Keratinocyte (primary cell): ENCODE measurements at places on chromosomes 16 and 17. TPM values are rescaled to one million over a fixed set of nuclear protein-coding genes. Genes with fewer than 3 reads are reported as not detected.

DNA sequence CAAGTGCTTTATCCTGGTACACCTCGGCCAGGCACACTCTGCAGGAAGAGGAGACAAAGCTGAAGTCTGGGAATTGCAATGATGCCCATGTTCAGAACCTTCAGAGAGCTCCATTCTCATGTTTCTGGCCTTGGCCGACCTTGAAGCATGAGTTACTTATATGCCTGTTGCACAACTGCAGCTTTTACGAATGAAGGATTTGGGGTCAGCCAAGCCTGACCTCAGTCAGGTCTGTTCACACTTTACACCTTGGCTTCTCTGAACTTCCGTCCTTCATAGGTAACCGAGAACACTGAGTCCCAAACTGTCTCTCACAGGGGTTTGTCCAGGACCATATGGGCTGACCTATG, 66.7 kb downstream of the GTF3C1 start:
- no peak for DNase-seq

DNA sequence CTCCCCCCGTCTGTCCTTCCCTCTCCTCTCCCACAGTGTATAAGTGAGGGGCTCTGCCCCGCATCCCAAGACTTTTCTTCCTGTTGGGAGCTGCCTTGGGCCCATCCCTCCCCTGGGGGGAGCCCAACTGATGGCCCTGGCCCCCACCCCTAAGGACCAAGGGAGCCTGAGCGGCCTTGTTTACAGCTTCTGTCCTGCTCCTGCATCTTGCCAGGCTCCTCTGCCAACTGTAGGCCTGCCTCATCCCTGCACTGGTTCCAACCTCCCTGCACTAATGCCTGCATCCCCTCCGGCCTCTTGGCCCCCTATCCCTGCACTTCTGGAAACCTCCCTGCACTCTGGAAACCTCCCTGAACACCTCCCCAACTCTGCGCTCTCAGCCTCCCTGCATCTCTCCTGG, 1.4 kb upstream of the PAGR1 start:
- no peak for DNase-seq

- DNase-seq, result no peak
These were observed 6.9 kb upstream of the WDR59 start for GRCh38 chr16:74991593-74992403.

DNA sequence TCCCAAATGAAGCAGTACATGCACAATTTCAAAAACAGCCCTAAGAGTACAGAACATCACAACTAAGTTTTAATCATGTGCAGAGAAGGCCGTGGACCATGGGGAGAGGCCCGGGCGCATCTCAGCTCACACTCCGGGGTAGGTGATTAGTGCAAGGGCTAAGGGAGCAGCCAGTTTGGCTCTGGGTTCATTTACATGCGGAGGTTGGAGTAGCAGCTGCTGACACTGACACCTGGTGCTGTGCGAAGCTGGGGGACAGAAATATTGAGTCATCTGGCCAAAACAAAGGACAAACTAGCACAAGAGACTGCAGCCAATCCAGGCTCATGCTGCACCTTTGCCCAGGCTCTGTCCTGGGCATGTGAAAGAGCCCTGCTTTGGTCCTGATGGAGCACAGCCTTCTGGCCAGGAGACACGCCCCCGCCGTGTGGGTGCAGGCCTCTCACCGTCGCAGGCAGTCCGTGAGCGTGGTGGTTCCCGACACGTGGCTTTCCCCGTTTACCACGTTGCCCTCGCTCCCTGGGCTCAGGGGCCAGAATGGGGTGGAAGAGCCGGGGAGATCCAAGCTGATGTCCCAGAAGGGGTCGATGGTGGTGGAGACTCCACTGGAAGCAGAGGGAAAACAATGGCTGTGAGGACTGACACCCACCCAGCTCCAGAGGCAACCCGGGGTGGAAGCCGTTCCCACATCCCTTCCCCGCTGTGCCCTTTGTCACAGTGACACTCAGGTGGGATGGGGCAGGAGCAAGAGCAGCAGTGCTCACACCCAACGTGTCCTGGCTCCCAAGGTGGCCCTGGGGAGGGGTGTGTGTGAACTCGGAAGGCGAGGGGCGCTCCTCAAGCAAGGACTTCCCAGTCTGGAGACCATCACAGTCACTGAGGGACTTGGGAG, 31.9 kb downstream of the USP22 start:
- no peak for DNase-seq

DNA sequence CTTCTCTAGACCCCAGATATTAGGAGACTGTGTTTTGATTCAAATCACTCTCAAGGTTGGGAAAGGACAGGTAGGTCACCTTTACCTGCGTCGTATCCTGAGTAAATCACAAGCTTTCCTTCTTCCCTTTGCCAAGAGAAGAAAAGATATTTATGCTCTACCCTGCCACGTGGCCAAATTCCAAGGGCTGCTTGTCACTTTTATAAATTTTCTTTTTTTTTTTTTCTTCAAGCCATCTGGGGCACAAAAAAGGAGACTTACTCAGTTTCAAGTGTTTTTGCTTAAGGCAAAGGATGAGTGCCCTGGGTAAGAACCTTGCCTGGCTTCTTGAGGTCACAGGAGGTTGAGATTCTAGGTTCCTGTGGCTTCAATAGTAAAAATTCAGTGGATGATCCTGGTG, 285.1 kb downstream of the TMEM114 start:
- no peak for DNase-seq

DNA sequence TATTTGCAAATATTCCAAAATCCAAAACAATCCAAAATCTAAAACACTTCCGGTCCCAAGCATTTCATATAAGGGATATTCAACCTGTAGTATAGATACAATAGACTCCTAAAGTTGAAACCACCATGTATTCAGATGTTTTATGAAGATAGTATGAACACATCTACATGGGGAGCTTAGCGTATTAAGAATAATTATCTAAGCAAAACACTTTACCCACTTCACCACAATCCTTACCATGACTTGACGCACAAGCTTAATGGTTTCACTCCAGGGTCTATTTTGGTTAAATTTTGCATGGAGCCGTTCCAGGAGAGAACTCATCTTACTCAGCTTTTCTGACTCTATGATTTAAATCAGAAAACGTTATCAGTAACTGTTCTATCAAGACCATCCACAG, 3.5 kb downstream of the MED1 start:
- DNase-seq, result no peak

DNA sequence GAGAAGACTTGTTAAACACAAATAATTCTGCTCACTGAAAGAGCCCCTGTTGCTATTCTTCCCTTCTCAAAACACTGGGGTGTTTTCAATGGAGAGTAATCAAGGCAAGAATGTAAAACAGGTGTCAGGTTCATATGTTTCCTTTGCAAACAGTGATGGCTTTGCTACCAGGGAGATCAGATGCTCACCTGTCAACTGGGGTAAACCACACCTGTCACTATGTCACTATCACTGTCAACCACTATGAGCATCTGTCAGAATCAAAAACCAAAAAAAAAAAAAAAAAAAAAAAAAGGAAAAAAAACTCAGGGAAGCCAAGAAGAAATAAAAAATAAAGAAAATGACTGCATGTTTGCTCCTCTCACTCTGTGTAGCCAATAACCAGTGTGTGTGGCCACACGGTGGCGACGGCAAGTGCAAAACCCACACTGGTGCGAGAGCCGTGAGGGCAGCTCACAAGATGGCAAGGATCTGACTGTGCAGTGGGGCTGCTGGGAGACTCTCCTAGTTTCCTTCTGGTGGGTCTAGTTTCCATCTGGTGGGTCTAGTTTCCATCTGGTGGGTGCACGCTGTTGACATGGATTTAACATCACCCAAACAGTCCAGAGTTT, 22.7 kb downstream of the USP22 start:
- no peak for DNase-seq

GRCh38 chr17:869086-869485, 86.9 kb downstream of the MRM3 start:
- no peak for DNase-seq

- no peak for DNase-seq
These were observed 3.7 kb upstream of the VAT1L start for GRCh38 chr16:77784441-77785372.

- DNase-seq, result peak; percentile 85
These were observed 87.7 kb downstream of the MRM3 start for GRCh38 chr17:869567-870525.

DNA sequence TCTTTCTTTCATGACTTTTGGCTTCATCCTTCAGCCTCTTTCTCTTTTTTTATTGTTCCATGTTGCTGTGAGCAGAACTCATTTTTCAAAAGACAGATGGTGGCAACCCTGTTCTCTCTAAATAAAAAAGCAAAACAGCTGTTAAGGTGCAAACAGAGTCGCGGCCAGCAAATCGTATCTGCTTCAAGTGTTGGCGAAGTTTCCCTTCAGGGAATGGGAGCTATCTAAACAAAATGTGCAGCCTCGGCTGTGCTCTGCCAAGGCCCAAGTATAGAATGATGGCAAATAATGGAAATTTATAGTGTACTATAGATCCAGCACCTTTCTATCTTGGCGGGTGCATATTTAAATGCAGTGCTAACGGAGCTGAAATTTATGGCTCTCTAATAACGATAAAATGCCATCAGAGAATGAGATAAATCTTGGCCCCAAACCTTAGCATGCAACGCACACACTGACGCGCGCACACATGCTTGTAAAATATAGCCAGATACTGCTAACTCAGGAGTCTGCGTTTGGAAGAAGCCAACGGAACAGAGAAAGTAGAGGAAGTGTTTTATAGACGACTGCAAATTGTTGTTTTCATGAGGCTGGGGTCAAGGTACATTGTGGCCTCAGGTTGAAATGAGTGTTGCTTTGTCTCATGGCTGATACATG, 315.5 kb upstream of the RBFOX1 start:
- no peak for DNase-seq

GRCh38 chr16:1426734-1427471, 4.0 kb upstream of the PERCC1 start:
- no peak for DNase-seq

GRCh38 chr17:73998653-73999645, 204.5 kb upstream of the RPL38 start:
- DNase-seq, result no peak

DNA sequence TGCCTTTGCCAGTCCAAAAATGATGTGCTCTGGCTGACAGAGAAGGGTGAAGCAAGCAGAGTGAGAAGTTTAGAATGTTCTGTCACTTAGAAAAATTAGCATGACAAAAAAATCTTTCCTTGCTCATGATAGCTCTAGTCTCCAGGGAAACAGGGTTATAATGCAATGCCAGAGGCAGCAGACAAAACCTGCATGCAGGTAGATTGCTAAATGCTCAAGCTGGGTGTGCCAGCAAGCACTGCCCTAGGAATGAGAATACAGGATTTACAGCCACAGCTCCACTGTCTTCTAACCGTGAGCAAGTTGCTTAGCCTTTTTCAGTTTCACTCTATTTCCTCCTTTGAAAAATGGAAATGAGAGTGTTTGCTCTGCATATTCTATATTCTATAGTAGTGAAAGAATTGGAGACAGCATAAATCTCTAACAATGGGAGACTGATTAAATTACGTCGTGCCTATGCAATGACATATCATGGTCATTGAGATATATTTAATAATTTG, 516.6 kb upstream of the C16orf82 start:
- DNase-seq, result no peak

GRCh38 chr16:35431829-35432663, 1972.6 kb downstream of the TP53TG3F start:
- no peak for DNase-seq

- no peak for DNase-seq
These were observed 224.9 kb downstream of the HS3ST3B1 start for GRCh38 chr17:14525551-14526455.

Gene PITPNM3
- 7.7 to 13.6 TPM (median 8.3 TPM) in 3 replicates for polyA plus RNA-seq

Gene TMEM235
- not detected in 3 replicates for polyA plus RNA-seq

GRCh38 chr17:29042026-29042678, 789 bp upstream of the PIPOX start:
- no peak for DNase-seq
